A549 treated with CORT108297 at 1 μM for 4 hours (cell line): ENCODE measurements at places on chromosomes 1 and 21. TPM values are rescaled to one million over a fixed set of nuclear protein-coding genes. Genes with fewer than 3 reads are reported as not detected.

Gene PTPN22
- not detected in 5 replicates for total RNA-seq

Gene GBP4
- total RNA-seq = 0.01 to 0.10 TPM (median 0.03 TPM) in 4 of 5 replicates, not detected in the other

Gene PPIAL4G
- not detected in 5 replicates for total RNA-seq

Gene ZNF644
- total RNA-seq = 13.2 to 17.1 TPM (median 13.6 TPM) in 5 replicates

Gene CHI3L2
- total RNA-seq = 0.20 to 0.51 TPM (median 0.36 TPM) in 5 replicates

Gene TAL1
- 0.02 TPM in 2 of 5 replicates, not detected in the others for total RNA-seq

Gene SPATA21
- total RNA-seq = 0.03 to 0.11 TPM (median 0.05 TPM) in 5 replicates

Gene ADAMTS1
- total RNA-seq = 0.07 to 0.19 TPM (median 0.17 TPM) in 5 replicates

Gene SPRR4
- total RNA-seq = not detected in 5 replicates

Gene NFASC
- 1.5 to 1.6 TPM (median 1.5 TPM) in 5 replicates for total RNA-seq

Gene SPRR2B
- not detected in 5 replicates for total RNA-seq

Gene MYBPH
- 0.03 TPM in 1 of 5 replicates, not detected in the others for total RNA-seq

Gene EFCAB7
- total RNA-seq = 2.3 to 4.0 TPM (median 3.0 TPM) in 5 replicates

Gene ELF3
- total RNA-seq = 183 to 288 TPM (median 257 TPM) in 5 replicates

Gene ZNF683
- total RNA-seq = not detected in 5 replicates

Gene LCE1E
- total RNA-seq = 0.31 TPM in 1 of 5 replicates, not detected in the others

Gene E2F2
- 2.2 to 3.1 TPM (median 2.7 TPM) in 5 replicates for total RNA-seq
